ENCODE measurements at places on chromosomes 3 and 15. TPM values are rescaled to one million over a fixed set of nuclear protein-coding genes. Genes with fewer than 3 reads are reported as not detected.

Gene CFAP91
- total RNA-seq, result 10.8 TPM

GRCh38 chr15:74624020-74624602, 8.5 kb downstream of the CLK3 start:
- no peak for DNase-seq

DNA sequence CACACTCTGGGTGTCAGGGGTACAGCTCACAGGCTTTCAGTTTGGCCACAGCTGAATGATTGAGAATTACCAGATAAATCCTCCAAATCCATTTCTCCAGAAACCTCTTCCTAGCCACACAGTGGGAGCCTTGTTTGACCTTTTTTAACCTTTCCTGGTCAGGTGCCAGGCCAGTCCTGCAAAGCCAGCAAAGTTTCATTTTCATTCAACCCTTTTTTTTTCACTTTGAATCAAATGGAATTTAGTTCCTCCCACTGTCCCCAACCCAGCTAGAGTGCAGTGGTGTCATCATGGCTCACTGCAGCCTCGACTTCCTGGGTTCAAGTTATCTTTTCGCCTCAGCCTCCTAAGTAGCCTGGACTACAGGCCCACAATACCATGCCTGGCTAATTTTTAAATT, 67.8 kb downstream of the NSUN3 start:
- no peak for DNase-seq

Gene CCRL2
- 3.0 TPM for total RNA-seq

DNA sequence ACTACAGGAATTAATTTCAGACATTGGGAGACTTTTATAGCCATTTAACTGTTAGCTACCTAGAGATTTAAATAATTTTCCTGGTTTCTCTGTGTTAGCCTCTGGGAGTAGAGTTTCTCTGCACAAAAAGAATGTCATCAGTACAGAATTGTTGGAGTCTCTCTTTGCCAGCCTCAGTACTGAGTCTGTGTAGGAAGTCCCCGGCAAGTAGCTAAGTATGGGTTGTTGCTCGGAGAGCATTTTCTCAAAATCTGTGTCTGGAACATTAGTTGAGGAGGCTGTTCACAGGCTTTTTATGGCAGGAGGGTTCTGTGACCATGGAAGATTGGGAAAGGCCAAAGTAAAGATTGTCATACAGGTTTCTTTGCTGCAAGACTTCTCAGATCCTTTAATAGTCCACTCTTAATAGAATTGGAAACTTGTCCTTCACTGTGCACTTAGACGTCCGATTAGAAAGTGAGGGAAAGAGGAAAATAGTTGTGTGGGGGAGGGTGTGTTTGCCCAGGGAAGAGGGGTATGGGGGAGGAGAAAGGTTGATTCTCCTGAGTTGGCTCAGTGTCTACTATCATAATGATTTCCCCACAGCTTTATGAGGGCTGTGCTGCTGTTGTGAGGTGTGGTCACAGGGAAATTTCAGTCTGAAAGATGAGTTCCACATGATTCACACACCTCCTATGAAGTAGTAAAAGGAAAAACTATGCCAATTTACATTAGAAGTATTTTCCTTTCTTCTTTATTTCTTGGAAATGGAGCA, 207.1 kb downstream of the PTPRG start:
- no peak for DNase-seq

Gene GCNT3
- total RNA-seq, result not detected

DNA sequence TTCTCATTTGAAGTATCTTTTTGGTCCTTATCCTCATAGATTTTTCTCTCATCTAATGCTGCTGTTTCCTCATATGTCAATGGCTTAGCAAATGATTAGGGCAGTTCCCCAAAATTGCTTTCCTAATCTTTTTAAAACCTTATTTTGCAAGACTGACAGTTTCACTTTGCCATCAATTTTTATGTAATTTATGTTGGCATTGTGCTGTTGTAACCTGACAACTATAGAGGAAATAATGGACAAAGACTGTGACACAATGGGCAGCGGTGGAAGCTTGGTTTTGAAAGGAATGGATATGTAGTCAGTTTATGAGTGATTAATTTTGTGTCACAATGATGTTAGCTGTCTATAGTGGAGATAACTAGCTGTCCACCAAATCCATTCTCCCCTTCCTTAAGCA, 10.6 kb upstream of the SH3BP5 start:
- DNase-seq, result no peak

Gene IMPG2
- 0.54 TPM for total RNA-seq

DNA sequence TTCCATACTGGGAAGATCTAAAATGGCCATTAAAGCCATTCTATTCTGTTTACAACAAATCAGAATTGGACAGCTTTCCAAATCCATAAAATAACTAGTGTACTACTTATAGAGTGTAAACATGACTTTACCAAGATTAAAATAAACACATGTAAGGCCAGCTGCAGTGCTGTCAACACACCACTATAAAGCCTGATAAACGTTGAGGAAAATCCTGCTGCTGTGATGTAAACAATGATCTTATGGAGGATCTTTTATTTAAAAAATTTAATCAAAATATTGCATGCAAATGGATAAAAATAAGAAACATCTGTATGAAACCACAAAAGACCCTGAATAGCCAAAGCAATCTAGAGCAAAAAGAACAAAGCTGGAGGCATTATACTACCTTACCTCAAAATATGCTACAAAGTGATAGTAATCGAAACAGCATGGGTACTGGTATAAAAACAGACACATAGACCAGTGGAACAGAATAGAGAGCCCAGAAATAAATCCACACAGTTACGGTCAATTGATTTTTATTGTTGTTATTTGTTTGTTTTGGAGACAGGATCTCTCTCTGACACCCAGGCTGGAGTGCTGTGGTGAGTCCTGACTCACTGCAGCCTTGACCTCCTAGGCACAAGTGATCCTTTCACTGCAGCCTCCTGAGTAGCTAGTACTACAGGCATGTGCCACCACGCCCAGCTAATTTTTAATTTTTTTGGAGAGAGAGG, 428.8 kb upstream of the C2CD4B start:
- no peak for DNase-seq

GRCh38 chr3:27319847-27320526, 49.2 kb downstream of the NEK10 start:
- peak; percentile 91 for DNase-seq

- DNase-seq, result no peak
Measured at GRCh38 chr3:124986192-124987143, 51.9 kb upstream of the MUC13 start.

- DNase-seq, result no peak
Measured at GRCh38 chr3:186133980-186134379, 25.1 kb upstream of the ETV5 start.

GRCh38 chr3:69391554-69391953, 5.7 kb upstream of the FRMD4B start:
- no peak for DNase-seq

GRCh38 chr3:186421946-186422345, 59.9 kb upstream of the DGKG start:
- DNase-seq, result no peak

DNA sequence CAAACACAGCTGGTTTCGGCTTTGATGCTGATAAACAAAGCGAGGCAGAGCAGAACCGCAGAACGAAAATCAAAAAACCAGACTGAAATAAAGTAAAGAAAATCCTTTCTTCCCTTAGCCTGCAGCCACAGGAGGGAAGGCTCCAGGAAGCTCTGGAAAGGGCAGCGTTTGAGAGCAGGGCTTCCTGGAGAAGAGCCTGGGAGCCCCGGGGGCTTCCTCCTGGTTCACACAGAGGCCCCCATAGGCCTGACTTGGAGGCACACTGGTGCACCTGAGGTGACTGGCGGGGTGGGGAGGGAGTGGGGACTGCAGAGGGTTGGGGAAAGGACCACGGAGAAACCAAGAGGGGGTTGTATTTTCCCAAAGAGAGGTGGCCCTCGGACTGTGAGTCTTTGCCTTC, 98.8 kb upstream of the WNT5A start:
- DNase-seq, result peak; percentile 42

Gene CCR8
- not detected for total RNA-seq

DNA sequence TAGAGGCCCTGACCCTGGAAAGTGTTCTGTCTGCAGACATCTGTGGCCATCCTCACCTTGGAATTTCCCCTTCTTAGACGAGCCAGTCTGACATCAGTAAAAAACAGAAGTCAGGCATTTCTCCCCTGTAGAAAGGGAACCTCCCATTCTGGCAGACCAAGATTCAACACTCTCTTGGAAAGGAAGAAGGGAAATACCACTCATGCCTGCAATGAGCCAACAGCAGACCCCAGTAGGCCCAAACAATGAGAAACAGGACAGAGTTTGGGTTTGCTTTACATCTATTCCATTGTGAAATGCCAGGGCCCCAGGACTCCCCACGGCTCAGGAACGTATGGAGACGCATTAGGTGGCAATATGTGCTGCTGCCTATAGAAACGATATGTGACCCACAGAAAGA, 264.0 kb upstream of the NSMCE3 start:
- no peak for DNase-seq

DNA sequence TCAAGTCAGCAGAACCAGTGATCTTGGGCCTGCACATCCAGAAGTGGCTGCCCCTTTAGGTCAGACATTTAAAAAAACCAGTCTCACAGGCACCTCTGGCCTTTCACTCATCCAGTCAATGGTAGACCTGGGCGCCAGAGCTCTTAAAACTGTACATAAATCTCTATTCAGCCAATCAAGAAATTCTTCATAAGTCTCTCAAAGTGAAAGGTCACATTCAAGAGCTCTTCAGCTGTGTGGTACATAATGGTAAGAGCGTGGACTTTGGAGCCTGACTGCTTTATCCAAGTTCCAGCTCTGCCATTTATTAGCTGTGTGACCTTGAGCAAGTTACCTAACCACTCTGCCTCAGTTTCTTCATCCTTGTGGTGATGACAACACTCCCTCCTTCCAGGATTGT, 22.3 kb upstream of the MORF4L1 start:
- DNase-seq, result no peak

GRCh38 chr3:106643684-106644161, 733.5 kb upstream of the CCDC54 start:
- no peak for DNase-seq

DNA sequence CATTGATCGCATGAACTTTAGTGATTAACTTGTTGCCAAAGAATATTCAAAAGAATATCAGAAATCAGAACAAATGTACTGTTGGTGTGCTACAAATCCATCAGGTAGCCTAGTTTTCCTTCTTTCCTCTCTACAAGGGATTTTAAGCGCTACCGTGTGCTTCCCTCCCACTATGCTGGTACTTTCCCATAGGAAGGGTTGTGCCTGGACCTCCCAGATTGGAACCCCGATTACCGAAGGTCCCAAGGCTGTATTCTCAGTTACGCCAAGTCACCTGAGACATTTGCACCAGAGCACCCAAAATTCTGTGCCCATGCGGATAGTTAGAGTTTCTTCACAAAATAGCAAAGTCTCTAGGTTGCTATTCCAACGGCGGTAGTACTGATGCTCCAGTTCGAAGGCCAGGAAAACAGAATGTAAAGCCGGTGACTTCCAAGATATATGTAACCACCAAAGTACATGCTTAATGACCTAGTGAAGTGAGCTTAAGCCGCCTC, 23.4 kb upstream of the GATM start:
- no peak for DNase-seq

Gene NEK10
- 20.3 TPM for total RNA-seq

GRCh38 chr3:129312671-129313414, 34.2 kb downstream of the HMCES start:
- no peak for DNase-seq

GRCh38 chr3:12479919-12480427, 4.3 kb upstream of the TSEN2 start:
- DNase-seq, result no peak

- DNase-seq, result no peak
Measured at GRCh38 chr3:158794936-158795518, 6.8 kb upstream of the MFSD1 start.

DNA sequence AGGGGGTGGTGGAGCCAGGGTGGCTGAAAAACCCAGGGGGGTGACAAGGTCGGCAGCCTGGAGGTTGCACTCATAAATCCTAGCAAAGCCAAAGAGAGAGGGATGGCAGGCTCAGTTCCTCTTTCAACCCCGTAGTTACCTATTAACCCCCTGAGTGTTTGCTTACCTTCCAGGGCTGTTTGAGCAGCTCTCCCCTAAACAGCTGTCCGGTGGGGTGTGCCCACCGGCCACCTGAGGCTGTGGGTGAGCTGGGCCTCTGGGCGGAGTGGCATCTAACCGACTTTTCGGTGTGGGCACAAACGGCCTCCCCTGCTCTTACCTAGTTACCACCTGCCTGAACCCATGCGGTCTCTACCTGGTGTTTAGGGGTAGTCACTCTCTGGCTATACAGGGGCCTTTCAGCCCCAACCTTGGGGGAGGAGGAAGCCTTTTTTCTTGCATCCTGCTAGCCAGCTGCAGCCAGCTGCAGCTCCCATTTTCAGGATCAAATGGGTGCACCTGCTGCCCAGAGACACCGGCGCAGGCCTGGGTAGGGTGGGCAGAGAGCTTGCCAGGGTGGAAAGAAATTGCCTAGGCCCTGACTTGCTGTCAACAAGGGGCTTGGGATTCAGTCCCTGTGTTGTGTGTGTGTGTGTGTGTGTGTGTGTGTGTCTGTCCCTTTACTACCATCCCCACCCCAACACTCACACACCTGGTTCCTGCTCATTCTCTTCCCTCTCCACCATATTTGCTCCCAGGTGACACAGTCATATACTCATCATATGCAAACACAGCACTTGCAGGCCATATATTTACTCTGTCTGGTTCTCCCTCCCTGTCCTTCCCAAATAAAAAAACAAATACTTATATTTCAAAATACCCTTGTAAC, 3.7 kb downstream of the DLL4 start:
- no peak for DNase-seq

DNA sequence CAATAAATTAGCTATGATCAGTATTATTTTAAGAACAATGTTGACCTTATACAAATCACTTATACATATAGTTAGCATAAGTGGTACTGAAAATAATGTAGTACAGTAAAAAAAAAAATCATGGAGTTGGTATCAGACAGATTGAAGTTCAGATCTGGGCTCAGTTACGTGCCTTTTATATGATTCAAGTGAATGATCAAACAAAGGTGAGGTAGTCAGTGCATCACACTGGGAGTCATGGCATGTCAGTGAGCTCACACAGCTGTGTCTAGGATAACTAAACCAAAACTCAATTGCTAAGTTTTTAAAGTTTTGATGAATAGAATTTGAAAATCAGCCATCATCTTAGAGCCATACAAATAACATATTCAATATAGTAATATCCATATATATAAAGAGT, 11.2 kb upstream of the CCR8 start:
- DNase-seq, result no peak

GRCh38 chr3:48429960-48430707, at the start of gene PLXNB1:
Gene PLXNB1, minus strand, starts transcription at chr3:48430086. Its CDS starts 5,475 bp downstream, at chr3:48424611.
- DNase-seq, result peak; percentile 95

Gene SNX1
- total RNA-seq, result 87.9 TPM

DNA sequence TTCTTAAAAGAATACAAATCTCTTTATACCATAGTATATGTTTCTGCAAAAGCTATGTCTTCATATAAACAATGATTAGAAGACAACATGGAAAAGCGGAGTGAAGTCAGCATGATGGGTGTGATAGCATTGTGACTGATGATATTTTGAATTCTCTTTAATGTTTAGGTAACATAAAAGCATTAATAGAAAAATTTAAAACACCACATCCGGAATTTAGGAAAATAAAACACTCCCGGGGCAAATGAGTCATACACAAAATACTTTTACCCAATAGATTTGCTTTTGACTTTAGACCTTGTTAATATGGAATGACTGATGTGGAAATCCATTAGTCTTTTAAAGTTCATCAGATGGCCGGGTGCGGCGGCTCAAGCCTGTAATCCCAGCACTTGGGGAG, 134.7 kb downstream of the P3H2 start:
- no peak for DNase-seq

Gene ZMAT3
- total RNA-seq, result 16.1 TPM
